NCI-H460 (cell line): ENCODE measurements at places on chromosomes 7 and 10. TPM values are rescaled to one million over a fixed set of nuclear protein-coding genes. Genes with fewer than 3 reads are reported as not detected.

DNA sequence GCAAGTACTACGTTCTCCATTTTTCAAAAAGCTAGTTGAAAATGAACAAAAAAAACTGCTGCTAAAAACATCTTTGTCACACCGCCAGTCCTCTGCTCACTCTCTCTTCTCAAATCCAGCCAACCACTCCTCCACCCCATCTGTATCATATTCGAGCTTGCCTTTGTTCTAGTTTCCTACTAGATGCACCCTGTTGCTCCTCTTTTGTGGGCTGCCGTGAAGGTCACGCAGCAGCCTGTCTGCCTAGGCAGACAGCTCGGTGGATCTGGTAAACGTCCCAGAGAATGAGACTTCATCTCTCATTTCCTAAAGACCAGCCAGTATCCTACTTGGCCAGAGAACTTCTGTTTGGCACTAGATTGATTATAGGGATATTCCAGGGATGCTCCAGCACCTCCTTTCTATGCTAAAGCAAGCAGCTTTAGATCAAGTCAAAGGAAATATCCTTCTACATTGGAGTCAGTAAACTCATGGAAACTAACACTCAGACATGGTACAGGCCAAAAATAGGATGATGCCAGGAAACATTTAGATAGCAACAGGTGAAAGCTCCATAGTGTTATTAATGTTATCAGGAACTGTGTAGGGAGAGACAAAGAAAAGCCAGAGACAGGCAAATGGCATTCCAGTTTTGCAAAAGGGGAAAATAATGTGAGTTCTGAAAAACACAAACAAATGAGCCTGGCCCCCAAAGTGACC is 8.7 kb upstream of the PLXNA4 start:
- no peak for DNase-seq

GRCh38 chr7:1325646-1326510 is 93.2 kb downstream of the UNCX start:
- DNase-seq: no peak

DNA sequence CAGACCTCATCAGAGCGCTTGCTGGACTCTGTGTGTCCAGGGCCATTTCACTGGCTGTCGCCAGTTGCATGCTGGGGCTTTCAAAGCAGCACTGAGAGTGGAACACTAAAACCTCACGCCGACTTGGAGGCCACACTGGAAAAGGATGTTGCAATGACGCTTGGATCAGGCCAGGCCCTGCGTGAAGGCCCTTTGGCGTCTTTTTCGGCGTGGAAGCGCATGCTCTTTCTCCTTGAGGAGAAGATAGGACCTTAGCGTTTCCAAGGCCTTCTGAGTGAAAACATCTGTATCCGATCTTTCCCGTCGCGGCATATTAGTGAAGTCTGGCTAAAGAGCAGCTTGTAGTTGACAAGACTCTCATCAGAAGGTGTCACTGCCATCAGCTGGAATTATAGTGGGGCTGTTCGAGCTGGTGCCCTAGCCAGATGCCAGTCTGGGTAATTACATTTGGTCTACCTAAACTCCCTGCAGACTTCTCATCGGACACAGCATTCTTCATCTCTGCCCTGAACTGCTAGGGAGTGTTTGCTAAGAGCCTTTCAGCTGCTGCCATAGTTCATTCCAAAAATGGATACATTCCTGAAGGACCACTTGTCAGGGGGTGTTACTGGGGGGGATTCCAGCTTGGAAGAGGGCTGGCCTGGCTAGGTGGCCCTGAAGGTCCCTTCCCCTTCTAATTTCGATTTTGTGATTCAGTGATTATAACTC is 167.7 kb upstream of the TCF7L2 start:
- DNase-seq: no peak

- no peak for DNase-seq
These were observed 19.1 kb downstream of the WDR86 start for GRCh38 chr7:151390598-151391357.

DNA sequence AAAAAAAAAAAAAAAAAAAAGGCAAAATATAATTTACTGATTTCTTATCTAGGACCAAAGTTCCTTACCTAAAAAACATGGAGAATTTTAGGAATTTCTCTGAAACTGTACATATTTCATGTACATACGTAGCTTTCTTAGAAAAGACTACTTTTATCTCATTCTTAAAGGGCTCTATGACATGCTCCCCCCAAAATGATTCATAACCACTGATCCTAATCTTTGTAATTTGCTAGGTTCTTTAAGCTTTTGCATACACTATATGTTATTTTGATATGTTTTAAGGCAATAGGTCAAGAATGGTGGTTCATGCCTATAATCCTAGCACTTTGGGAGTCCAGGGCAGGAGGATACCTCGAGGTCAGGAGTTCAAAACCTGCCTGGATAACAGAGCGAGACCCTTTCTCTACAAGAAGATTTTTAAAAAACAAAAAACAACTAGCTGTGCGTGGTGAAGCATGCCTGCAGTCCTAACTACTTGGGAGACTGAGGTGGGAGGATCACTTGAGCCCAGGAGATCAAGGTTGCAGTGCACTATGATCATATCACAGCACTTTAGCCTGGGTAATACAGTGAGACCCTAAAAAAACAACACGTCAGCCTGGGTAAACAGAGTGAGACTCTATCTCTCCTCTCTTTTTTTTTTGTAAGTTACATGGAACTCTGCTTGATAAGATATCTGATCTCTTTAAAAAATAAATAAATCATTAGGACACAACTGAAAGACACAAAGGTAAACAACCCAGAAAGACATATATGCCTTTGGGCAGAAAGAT is 54.8 kb downstream of the ATAD1 start:
- no peak for DNase-seq

- DNase-seq: no peak
These were observed 209.6 kb downstream of the EBF3 start for GRCh38 chr10:129754211-129755050.

DNA sequence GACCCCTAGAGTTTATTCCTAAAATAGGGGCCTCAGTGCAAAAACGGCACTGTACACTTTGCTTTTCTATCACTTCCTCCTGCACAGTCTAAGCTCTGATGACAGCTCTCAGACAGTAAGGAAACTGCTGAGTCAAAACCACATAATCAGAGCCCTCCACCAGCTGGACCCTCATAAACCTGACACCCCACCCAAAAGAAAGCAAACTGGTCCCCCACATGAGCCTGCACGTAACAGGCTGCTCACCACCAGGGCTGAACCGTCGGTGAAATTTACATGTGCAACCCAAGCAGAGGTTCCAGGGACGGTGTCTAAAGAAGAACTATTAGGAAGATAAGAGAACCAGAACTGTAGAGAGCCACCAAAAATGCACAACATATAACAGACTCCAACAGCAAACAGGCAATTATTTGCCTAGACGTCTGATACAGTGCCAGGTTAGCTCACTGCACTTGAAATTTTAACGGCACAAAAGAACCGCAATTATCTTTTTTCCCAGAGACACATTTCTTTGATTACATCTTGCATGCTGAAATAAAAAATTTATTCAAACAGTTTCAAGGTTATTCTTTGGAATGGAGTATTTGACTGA is 19.6 kb downstream of the SGMS1 start:
- DNase-seq: no peak

DNA sequence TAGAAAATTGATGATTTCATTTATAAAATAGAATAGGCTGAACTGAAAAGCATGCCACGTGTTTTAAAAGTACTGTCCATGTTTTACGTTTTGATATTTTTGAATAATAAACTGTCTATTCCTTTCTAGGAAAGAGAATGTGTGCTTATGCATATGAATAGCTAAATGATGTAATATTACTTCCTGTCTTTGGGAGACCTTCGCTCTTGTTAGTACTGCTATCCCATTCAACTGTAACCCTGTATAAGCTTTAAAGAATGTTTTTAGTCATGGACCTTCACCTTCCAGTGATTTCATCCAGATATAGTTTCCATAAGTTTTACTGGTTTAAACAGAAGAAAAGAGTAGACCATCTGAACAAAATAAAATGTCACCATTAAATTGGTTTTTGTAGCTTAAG is 274.4 kb upstream of the SEMA3A start:
- no peak for DNase-seq

- DNase-seq: no peak
These were observed 70.1 kb downstream of the ST7 start for GRCh38 chr7:117023325-117023854.

DNA sequence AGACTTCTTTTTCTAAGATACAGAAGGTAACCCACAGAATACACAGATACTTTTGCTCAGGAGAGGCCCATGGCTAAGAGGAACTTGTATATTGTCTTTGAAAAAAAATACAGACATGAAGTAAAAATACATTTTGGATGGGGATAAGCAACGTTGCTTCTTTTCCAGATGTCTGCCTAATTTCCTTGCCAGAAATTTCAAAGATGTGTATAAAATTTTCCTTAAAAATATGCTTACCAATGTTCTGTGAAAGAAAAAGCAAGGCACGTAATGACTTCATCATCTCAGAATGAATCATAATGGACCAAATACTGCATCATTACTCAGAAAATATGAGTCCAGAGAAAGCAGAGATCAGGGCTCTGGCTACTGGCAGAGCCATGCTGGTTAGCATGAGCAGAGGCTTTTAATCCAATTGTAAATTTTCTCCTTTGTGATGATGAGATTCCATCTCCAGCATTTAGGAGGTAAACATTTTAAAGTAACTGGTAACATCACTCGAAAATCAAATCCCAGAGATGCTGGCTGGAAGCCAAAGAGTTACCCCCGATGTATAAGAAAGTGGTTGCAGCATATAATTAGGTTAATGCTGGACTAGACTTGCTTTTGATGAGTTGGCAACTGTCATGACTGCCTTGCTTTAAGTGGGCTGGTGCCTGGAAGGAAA is 272.5 kb downstream of the SEMA3A start:
- DNase-seq: no peak

DNA sequence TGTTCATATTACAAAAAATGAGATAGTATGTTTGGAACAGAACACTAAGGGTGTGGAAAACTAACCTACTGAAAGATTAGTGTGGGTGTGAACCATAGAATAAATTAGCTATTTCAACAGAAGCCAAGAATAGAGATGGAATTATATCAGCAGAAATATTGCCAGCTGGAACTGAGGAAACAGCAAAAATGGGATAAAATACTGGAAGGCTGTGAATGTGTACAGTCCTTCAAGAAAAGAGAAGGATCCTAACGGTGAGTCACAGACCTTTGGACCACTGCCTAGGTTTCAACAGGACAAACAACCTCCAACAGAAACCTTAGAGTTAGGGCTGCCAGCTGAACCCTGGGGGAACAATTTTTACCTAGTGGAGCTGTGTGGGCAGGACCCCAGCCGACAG is 395.0 kb downstream of the ZWINT start:
- no peak for DNase-seq

DNA sequence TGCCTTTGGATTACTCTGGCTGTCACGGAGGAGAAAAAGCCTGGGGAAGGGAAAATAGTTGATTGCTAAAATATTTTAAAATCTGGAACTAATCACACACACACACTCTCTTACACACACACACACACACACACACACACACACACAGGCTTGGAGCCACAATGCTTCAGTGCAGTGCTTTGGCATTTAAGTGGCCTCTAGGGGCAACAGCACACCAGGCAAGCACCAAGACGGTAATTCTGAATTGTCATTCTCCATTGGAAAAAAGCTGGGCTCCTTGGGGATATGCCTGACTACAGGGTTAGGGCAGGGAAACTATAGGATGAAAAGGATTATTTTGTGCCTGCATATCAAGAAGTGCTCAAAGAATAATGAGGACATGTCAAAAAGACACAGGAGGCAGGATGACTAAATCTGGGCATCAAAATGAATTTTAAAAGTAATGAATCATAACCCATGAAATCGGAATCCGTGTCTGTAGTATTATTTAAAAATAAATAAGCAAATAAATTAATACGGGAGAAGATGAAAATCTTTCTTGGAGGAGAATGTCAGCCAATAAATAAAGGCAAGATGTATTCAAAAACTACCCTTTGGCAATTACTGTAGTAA is 30.4 kb upstream of the DDC start:
- no peak for DNase-seq

GRCh38 chr10:114458955-114459354 is 54.7 kb upstream of the AFAP1L2 start:
- DNase-seq: peak; percentile 24

- no peak for DNase-seq
These were observed 38.1 kb upstream of the FOXI2 start for GRCh38 chr10:127698886-127699285.

DNA sequence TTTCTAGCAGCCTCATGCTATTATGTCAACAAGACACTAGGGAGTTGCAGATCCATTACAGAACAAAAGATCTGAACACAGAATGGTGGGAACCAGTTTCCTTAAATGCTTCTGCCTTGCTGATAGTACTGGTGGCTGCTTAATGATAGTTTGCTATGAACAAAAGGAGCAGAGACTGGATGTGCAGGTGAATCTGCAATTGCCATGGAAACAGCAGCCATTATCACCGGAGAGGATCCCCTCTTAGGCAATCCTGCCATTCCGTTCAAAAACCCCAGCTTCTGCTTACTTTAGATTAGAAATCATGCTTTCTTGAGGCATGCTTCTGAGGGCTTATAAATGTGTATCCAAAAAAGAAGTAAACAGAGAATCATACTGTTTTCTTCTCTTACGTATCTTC is 80.0 kb upstream of the PRKAR2B start:
- no peak for DNase-seq

DNA sequence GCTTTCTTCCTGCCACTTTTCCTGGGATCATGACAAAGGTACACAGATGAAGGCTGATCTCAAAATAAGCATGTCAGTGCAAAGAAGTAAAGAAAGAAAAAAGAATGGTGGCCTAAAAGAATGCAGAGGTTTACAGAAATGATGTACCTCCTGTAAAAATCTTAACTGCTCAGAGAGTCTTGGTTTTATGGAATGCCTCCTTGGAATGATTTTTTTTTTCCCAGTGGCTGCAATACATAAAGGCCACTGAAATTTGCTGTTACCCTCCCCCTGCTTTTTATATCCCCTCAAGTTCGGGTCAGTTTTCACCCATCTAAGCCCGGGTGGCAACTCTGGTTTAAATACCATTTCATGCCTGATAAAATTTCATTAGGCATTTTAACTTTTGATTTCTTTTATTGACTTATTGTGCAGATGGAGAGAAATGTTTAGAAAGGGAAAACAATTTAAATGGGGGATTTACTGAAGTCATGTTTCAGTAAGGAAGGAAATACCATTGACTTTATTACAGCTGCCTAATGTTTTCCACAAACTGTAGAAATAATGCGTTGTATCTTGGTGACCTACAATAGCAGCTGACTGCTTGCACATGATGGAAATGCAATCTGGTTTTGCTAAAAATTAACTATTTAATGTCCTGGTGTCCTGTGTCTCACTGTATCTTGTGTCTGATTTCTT is 102.5 kb downstream of the SAMD9 start:
- DNase-seq: no peak

Gene ADAP1
- 8.7 and 10.0 TPM in 2 replicates for total RNA-seq

Gene SPDYE1
- not detected in 2 replicates for total RNA-seq

Gene IL15RA
- 10.6 and 13.3 TPM in 2 replicates for total RNA-seq

Gene ZNF488
- not detected in 2 replicates for total RNA-seq

Gene C10orf67
- 0.09 TPM in 1 of 2 replicates, not detected in the other for total RNA-seq

Gene PLA2G12B
- not detected in 2 replicates for total RNA-seq

Gene VWDE
- 3.1 and 4.0 TPM in 2 replicates for total RNA-seq

Gene FANK1
- total RNA-seq: 0.20 and 0.63 TPM in 2 replicates

Gene OR2A12
- not detected in 2 replicates for total RNA-seq

Gene NAT16
- 0.09 TPM in 1 of 2 replicates, not detected in the other for total RNA-seq

Gene PCLO
- total RNA-seq: 0.17 and 1.5 TPM in 2 replicates

Gene TBX20
- total RNA-seq: not detected in 2 replicates

Gene HMX3
- total RNA-seq: 3.9 and 5.3 TPM in 2 replicates

Gene RASA4
- total RNA-seq: 2.1 and 4.7 TPM in 2 replicates

Gene ITGA8
- total RNA-seq: not detected in 2 replicates

Gene ARID5B
- total RNA-seq: 1.4 and 1.5 TPM in 2 replicates
